ELR (cell line): ENCODE measurements at places on chromosomes 16 and 17.

- no peak for DNase-seq
These were observed 14.3 kb downstream of the CMTM4 start for GRCh38 chr16:66682271-66682670.

DNA sequence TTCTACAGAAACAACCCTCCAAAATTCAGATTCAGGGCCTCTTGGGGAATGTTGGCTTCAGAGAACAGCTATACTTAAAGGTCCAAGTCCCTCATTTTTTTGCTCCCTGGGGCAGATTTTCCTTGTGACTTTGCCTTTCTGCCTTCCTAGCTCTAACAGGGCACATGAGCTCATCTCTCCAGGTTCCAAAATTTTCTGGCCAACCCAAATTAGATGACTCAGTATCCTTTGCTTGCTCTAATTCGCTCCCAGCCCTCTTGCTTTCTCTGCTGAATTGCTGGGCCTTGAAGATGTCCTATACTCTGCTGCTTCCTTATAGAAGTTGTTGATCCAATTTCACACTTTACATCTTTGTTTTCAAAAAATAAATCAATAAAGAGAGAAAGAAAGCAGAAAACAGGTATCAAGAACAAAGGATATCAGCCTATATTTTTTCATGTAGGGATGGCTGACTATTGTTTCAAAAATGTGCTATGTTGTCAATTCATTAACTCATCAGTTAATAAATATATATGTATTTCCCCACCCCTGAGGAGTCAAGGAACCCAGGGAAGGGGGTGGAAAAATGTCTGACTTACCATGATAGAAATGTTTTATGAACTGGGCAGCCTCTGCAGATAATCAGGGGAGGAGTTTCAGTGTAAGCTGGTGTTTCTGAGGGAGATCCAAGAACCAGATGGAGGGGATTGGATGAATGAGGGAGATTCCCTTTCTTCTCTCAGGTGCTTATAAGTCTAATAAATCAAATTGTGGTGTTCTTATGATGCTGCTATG lies 1.0 kb upstream of the KRTAP4-2 start:
- DNase-seq, result peak; percentile 36

- DNase-seq, result no peak
These were observed 23.4 kb upstream of the CPSF4L start for GRCh38 chr17:73284906-73285602.

- no peak for DNase-seq
These were observed 180.6 kb downstream of the PCTP start for GRCh38 chr17:55931446-55931845.

- no peak for DNase-seq
These were observed 1.3 kb downstream of the PSMD3 start for GRCh38 chr17:39981766-39982375.

DNA sequence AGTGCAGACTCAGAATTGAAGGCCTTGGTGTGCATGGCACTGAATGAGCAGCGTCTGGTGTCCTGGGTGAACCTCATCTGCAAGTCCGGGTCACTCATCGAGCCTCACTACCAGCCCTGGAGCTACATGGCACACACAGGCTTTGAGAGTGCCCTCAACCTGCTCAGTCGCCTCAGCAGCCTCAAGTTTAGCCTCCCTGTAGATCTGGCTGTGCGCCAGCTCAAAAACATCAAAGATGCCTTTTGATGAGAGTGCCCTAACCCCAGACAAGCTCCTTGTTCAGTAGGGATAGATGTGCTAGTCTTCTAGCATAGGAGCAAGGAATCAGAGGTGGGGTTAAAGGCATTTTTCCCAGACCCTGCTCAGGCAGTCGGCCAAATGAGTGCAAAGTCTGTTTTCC lies 6.7 kb upstream of the RPL27 start:
- DNase-seq, result no peak
